ENCODE measurements at places on chromosomes 16 and 17. TPM values are rescaled to one million over a fixed set of nuclear protein-coding genes. Genes with fewer than 3 reads are reported as not detected.

WFDC1 gene
- total RNA-seq = 4.6 TPM

TEX2 gene
- total RNA-seq = 70.7 TPM

DNA sequence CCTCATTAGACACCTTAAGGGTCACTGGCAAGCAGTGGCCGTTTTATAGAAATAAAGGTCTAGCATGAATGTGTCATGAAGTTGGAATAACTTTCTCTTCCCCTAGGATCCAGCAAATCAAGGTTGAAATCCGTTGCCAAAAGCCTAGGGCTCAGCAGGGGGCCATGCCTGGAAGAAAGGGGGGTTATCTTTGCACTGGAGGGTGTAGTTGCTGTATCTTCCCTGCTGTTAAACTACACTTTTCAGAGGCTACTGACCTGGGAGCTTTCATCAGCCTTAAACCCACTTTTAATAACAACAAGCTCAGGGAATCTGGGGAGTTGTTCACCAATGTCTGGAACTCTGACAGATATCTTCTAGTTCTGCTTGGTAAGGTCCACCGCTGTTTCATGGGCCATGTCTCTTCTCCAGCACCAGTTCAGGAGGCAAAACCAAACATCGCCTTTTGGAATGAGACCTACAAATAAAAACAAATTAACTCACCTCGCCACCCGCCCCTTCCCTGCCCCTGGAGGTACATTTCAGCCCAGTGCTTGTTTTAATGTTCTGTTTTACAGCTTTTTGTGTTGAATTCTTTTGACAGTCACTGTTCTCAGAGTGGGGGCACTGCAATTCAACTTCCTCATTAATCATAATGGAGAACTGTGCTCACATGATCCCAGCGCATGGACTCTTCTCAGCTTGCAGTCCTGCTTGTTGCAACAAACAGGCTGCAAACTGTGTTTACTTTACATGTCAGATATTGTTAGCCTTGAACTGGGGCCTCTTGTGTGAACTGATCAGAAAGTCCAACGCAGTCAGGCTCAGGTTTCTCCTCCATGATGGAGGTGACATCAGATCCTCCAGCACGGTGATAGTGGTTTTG, 508.7 kb downstream of the KCNJ2 start:
- no peak for DNase-seq

- DNase-seq = no peak
Measured at GRCh38 chr17:76405607-76405966, 21.2 kb downstream of the SPHK1 start.

- DNase-seq = no peak
Measured at GRCh38 chr16:82464187-82464586, 162.6 kb upstream of the CDH13 start.

DNA sequence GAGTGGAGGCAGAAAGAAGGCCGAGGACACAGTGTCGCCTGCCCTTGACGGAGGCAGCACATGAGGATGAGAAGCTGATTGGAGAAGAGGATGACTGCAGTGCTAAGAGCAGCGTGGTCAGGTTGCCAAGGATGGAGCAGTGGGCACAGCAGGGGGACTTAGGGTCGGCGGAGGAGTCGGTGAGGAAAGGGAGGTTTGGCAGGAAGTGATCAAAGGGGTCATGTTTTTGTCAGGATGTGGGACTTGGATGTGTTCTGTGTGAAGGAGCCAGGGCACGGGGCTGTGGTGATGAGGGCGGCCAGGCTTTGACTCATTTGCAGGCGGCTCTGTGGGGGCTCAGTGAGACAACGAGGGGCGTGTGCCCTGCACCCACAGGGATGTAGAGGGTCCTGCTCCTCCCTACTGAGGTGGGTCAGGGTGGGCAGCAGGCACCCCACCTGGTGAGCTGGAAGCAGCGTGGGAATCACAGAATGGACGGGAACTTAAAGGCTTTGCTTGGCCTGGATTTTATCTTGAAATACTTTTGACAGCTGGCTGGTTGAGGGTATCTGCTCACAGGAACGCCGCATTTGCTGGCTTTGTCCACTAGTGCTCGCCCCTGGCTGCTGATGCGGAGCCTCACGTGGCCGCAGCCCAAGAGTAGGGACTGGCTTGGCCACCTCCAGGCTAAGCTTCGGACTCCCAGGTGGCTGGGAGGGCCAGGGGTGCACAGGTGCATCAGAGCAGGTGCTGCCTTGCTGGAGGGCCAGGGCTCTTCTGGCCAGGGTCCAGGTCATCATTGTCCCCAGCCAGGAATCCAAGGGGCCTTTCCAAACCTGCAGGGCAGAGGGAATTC, 6.0 kb downstream of the MPG start:
- no peak for DNase-seq

- no peak for DNase-seq
Measured at GRCh38 chr17:21318439-21318838, 33.9 kb downstream of the MAP2K3 start.

GRCh38 chr17:78790552-78790951, 8.5 kb upstream of the CYTH1 start:
- no peak for DNase-seq

- no peak for DNase-seq
Measured at GRCh38 chr16:62889097-62889496, 852.9 kb upstream of the CDH8 start.

GRCh38 chr17:79728169-79728907, 2.4 kb upstream of the ENPP7 start:
- DNase-seq = peak; percentile 72

DNA sequence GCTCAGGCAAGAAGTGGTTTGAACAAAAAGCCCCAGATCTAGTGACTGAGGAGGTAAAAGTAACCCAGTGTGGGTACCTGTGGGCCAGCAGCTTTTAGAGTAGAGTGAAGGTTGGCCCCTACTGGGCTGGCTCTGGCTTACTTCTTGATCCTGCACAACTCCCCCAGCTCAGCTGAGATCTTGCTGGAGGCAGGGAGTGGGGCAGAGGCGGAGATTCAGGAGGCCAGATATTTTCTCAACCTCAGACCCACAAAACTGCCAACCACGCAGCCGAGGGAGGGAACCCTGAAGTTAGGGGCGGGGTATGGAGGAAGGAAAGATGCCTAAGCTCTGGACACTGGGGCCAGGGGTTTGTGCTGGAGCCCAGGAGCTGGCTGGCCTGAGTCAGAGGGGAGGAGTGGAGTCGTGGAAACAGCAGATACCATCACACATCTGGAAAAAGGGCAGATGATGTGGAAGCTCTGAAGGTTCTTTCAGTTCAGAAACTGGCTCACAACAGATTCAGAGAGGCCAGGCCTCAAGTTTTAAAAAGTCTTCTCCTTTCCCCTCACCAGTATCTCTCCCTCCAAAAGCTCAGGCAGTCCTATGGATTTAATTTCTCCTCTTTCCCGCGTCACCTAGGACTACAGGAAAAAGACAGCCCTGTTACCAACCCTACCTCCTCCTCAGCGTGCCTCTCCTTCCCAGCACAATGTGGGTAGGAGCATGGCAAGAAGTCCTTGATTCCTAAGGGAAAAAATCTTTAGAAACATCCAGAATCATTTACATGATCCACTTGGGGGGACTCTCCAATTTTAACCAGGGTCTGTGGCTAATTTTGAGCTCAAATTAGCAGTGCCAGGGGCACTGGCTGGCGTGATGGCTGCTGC, 48.1 kb downstream of the MYO18A start:
- peak; percentile 52 for DNase-seq

GRCh38 chr17:33438578-33438977, 145.5 kb upstream of the ASIC2 start:
- no peak for DNase-seq

DNA sequence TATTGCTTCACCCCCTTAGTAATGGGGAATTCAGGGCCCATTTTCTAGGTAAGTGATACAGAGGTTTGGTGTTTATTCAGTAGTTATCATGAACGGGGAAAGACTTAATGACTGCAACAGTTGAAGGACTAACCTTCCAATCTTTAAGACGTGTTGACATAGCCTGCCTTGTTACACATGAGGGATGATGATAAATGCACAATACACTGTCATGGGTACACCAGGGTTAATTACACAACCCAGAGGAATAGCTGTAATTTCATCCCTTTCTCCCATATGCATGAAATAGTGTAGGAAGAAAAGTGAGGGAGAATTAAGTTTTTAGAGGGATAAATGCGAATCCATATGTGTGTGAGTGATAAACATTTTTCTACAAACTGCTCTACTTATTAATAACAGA, 10.7 kb downstream of the MYH4 start:
- DNase-seq = no peak

DNA sequence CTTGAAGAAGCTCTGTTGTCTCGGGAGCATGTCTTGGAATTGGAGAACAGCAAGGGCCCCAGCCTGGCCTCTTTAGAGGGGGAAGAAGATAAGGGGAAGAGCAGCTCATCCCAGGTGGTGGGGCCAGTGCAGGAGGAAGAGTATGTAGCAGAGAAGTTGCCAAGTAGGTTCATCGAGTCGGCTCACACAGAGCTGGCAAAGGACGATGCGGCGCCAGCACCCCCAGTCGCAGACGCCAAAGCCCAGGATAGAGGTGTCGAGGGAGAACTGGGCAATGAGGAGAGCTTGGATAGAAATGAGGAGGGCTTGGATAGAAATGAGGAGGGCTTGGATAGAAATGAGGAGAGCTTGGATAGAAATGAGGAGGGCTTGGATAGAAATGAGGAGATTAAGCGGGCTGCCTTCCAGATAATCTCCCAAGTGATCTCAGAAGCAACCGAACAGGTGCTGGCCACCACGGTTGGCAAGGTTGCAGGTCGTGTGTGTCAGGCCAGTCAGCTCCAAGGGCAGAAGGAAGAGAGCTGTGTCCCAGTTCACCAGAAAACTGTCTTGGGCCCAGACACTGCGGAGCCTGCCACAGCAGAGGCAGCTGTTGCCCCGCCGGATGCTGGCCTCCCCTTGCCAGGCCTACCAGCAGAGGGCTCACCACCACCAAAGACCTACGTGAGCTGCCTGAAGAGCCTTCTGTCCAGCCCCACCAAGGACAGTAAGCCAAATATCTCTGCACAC, 21.2 kb downstream of the AKAP1 start:
- DNase-seq = no peak

DNA sequence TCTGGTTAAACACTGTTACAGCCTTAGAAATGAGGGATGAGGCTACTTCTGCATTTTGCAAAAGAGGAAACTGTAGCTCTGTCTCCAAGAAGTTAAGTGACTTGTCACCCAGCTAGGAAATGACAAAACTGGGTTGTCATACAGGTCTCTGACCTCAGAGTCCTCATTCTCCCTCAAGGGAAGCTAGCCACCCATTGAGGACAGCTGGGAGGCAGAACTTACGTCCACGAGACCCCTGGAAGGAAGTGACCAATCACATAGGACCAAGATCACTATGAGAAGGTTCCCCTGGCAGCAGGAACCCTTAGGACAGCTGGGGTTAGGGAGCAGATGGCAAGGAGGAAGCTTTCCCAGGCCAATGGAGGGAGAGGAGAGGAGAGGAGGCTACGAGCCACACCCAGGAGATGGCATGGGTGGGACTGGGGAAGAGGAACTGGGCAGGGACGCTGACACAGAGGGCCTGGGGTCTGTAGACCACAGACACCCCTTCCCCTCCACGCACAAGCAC, 11.2 kb downstream of the METTL22 start:
- no peak for DNase-seq

DNA sequence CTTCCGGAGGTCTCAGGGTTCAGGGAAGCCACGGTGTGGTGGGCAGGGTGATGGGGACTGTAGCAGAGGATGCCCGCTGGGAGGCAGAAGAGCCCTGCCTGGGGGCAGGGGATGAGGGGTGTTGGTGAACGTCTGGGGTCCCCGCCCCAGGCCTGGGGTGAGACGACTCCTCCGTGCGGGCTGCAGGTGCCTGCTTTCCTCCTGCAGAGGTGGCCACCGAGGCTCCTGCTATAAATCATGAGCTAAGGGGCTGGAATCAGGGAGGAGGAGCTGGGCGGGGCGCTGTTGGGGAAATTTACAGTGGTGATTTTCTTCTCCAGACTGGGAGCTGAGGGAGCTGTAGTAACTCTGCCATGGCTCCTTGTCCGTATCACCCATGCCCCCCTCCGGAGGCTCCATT, 167.0 kb downstream of the MRM1 start:
- DNase-seq = no peak

DNA sequence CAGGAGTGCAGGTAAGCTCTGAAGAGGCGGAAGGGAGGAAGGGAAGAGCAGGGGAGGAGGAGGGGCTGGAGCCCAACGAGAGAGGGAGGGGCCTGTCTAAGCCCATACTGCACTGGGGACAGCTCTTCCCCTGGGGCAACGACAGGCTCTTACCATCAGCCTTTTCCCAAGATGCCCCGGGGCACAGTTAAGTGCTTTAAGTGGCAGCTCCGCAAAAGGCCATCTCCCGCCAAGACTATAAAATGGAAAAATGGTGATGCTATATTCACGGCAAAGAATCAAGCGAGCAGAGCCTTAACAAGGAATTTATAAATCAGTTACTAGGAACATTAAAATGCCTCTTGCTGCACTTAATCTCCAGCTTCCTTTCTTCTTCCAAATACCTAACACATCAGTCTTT, 110.2 kb upstream of the NLRP1 start:
- no peak for DNase-seq

DNA sequence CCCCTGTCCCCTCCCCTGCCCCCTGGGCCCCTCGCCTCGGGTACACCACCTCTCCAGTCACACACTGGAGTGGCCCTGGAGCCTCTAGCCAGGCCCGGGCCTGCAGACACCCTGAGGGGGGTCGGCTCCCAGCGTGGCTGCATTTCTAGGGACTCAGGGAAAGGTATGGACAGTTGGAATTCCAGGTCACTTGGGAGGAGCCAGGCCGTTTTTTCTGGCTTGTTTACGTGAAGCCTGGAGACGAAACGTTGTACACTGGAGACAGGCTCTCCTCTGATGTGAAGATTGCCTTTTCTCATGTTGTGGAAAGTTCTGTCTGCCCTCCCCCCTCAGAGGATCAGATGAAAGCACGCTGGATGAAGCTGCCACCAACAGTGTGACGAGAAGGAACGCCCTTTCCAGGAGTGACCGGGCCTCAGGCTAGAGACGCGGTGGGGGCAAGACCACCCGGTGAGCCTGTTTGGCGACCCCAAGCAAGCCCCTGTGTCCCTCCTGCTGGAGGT, 4.0 kb upstream of the PPP1R27 start:
- no peak for DNase-seq

DNA sequence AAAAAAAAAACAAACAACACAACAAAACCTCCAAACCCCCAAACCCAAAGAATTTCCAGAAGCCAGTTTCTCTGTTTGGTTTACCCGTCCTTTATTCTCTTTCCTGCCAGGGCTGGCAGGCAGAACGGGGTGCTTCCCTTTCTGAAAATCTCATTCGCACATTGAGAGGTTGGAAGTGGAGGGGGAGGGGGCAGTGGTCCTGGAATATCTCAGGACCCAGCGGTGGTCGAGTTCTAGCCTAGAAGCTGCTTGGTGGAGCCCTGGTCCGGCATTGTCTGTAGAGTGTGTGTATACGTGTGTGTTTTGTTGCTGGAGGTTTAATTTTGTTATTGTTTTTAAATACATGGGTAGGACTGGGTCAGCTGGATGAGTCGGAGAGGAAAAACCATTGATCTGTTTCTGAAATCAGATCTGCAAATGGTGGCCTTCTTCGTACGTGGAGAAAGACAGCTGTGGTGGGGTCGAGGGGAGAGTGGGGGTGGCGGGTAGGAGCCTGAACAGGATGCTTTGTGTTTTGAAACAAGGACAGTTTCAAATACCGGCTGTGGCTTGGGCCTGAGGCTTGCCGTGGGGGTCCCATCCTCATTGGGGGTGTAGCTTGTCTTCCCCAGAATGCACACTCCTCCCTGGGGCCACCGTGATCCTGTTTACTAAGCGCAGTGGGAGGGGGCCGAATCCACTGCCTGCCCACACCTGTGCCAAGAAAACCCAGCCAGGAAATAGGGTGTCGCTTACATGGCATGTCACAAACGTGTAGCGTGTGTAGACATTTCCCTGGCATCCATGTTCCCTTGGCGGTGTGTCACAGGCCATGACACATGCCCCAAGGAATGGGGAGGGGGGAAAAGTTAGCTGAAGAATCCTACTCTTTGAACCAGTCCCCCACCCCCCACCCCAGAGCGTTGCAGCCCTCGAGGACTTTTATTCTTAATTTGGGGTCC, 1.6 kb downstream of the CMIP start:
- no peak for DNase-seq

- DNase-seq = peak; percentile 11
Measured at GRCh38 chr17:67689534-67690177, 28.1 kb upstream of the NOL11 start.
